Stomach (tissue), 19 donors: ENCODE measurements at places on chromosomes 3 and 15. TPM values are rescaled to one million over a fixed set of nuclear protein-coding genes. Genes with fewer than 3 reads are reported as not detected.

DNA sequence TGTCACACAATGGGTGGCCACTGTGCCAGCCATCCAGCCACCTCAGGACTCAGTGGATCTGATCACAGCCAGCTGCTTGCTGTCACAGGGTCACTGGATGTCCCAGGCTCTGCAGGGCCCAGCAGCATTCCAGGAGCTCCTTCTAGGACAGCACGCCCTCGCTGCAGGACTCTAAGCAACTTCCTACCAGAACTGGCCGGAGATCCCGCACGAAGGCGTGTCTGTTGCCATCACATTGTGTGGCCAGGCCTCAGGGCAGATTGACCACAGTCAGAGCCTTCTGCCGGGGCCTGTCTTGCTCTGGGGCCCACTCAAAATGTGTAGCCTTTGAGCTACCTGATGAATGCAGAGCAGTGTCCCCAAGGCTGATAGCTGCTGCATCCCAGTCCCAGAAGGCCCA lies 24.6 kb downstream of the DNAJB8 start:
- H3K4me3 ChIP-seq = no peak overlapping the region
- DNase-seq = no peak
- no peaks in the 10 kb centered on the region for H3K36me3 ChIP-seq
- H3K27me3 ChIP-seq = no peaks in the 10 kb centered on the region
- H3K4me1 ChIP-seq = no peaks in the 10 kb centered on the region

Gene P2RY14
- total RNA-seq = 11.6 TPM

GRCh38 chr3:113649174-113649845 lies 47.1 kb downstream of the USF3 start:
- no peak for DNase-seq
- H3K27ac ChIP-seq = no peak overlapping the region
- no peaks in the 10 kb centered on the region for H3K27me3 ChIP-seq
- no peak overlapping the region for H3K4me3 ChIP-seq
- H3K36me3 ChIP-seq = no peaks in the 10 kb centered on the region

DNA sequence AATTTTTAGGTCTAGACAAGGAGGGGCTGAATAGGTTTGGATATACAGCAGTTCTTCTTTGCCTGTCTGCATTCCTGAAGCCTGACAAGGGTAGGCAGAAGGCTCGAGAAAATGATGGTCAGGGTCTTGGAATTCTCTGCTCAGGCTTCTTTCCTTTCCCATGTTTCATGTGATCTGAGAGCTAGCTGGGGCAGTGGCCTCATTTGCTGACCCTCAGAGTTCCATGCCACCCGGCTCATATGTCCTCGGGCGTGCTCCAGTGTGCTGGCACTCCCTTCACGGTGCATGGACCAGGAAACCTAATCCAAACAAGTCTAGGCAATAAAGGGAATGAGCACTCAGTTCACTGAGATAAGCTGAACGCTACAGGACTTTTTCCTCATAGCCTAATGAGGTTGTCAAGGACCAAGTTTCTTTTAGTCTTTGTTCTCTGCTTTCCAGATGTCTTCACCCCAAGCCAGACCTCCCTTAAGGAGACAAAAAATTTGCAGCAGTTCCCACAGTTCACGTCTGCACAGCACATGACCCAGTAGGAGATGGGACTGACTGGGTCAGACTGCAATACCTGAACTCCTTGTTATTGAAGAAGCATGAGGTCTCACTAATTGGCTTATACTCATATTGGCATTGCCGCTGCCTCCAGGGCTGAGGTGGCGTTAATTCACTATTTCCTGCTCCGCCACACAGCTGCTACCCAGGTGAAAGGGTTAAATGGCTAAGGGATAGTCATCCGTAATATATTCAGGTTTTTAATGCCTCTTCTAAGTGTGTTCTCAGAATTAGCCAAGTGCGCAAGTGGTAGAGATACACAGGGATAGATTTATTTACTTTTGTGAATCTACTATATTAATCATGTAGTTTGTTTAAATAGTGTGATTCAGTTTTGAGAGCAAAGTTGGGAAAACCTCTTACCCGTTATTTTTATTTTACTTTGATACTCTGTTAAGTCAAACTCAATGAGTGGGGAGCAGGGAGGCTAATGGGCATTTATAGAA lies 15.3 kb upstream of the RTP4 start:
- H3K27ac ChIP-seq = no peak overlapping the region
- H3K4me3 ChIP-seq = no peak overlapping the region
- no peaks in the 10 kb centered on the region for H3K36me3 ChIP-seq
- H3K4me1 ChIP-seq = peaks cover 8% of the 10 kb centered on the region
- no peaks in the 10 kb centered on the region for H3K27me3 ChIP-seq
- DNase-seq = peak; percentile 34

DNA sequence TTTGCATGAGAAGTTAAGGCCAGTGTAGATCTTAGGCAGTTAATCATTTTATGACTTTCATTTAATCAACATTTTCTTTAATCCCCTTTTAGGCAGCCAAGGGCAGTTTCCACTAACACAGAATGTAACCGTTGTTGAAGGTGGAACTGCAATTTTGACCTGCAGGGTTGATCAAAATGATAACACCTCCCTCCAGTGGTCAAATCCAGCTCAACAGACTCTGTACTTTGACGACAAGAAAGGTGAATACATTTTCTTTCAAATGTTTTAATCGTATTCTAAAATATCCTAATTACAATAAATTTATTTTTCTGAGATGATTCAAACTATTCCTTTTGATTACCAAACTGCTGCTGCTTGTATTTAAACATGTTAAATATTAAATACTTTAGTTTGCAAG lies 843.2 kb downstream of the CADM2 start:
- no peak overlapping the region for H3K27ac ChIP-seq
- no peaks in the 10 kb centered on the region for H3K4me1 ChIP-seq
- H3K36me3 ChIP-seq = no peaks in the 10 kb centered on the region
- no peak overlapping the region for H3K4me3 ChIP-seq

GRCh38 chr15:89360294-89360971 lies 25.8 kb upstream of the POLG start:
- H3K27me3 ChIP-seq = peaks cover 94% of the 10 kb centered on the region
- no peak for DNase-seq
- peaks cover 35% of the 10 kb centered on the region for H3K4me1 ChIP-seq
- no peak overlapping the region for H3K4me3 ChIP-seq

DNA sequence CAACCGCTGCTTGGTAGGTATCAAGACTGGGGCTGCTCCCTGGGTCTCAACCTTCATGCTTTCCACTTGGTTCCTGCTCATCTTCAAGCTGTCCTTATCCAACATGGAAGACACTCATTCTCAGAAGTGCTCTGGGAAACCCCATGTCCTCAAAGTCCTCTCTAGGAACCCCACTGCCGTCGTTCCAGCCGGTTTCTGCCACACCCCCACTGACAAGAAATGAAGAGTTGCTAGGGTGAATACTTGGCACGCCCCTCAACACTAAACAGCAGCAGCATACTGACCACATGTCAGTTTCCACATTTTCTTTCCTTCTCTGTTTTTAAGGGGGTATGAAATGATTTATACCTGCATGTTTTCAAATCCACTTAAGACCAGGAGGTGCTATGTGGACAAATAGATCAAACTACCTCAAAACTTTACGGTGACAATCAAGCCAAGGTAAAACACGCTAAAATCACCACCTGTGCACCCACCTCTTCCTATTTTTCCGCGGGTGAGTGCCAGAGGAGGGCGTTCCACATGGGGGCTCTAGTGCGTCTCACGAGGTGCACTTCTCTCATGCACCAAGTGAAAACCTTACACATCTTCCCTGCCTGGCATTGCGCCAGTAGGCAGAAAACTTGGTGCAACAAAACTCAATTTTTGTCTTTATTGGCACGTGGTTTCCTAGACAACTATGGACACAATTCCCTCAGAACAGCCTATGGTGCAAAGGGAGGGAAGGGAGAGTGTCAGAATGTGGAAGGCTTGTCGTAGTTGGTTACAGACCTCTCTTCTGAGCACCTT lies 125.1 kb downstream of the TJP1 start:
- no peak overlapping the region for H3K27ac ChIP-seq
- H3K27me3 ChIP-seq = no peaks in the 10 kb centered on the region
- peaks cover 26% of the 10 kb centered on the region for H3K36me3 ChIP-seq
- H3K4me3 ChIP-seq = no peak overlapping the region
- no peaks in the 10 kb centered on the region for H3K4me1 ChIP-seq
- DNase-seq = no peak

GRCh38 chr3:140627756-140628155 lies 50.1 kb upstream of the TRIM42 start:
- H3K4me3 ChIP-seq = no peak overlapping the region
- no peaks in the 10 kb centered on the region for H3K27me3 ChIP-seq
- H3K27ac ChIP-seq = no peak overlapping the region
- H3K4me1 ChIP-seq = no peaks in the 10 kb centered on the region
- H3K36me3 ChIP-seq = no peaks in the 10 kb centered on the region

DNA sequence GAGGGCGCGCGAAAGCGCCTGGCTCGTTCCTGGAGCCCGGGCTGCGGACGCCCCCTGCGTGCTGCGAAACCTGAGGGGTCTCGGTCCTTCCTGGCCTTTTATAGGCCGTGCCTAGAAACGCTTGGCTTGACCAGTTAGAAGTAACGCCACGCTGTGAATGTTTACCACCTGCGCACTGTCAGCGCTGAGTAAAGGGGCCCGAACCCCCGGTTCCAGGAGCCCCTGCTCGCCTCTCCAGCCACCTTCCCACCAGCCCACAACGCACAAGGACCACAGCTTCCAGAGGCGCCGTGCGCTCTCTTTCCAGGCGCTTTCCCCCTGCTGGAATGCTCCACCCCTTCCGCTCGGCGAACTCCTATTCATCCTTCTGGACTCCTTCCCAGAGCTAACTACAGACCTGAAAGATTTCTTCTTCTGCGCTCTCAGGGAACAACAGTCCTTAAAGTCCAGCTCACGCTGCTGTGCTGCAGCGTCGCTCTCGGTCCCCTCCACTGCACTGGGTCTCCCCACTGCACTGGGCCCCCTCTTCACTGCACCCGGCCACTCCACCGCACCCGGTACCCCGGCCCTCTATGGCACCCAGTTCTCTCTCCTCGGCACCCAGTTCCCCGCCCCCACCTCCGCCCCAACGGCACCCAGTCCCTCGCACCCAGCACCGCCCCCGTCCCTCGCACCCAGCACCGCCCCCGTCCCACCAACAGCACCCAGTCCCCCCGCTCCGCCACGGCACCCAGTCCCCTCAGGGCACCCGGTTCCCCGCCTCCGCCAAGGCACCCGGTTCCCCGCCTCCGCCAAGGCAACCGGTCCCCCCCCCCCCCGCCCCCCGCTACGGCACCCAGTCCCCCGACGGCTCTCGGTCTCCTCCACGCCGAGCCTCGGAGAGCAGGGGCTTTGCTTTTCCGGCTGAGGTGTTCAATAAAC lies 69.8 kb downstream of the SQOR start:
- peak overlapping the region; percentile 55 for H3K4me3 ChIP-seq
- no peak for DNase-seq
- no peaks in the 10 kb centered on the region for H3K27me3 ChIP-seq
- no peak overlapping the region for H3K27ac ChIP-seq

GRCh38 chr3:61252836-61253235 lies 1.6 kb upstream of the FHIT start:
- no peaks in the 10 kb centered on the region for H3K36me3 ChIP-seq
- DNase-seq = no peak
- no peaks in the 10 kb centered on the region for H3K27me3 ChIP-seq
- H3K27ac ChIP-seq = no peak overlapping the region
- peaks cover 17% of the 10 kb centered on the region for H3K4me1 ChIP-seq

Gene ACKR4
- 2.9 TPM for total RNA-seq

DNA sequence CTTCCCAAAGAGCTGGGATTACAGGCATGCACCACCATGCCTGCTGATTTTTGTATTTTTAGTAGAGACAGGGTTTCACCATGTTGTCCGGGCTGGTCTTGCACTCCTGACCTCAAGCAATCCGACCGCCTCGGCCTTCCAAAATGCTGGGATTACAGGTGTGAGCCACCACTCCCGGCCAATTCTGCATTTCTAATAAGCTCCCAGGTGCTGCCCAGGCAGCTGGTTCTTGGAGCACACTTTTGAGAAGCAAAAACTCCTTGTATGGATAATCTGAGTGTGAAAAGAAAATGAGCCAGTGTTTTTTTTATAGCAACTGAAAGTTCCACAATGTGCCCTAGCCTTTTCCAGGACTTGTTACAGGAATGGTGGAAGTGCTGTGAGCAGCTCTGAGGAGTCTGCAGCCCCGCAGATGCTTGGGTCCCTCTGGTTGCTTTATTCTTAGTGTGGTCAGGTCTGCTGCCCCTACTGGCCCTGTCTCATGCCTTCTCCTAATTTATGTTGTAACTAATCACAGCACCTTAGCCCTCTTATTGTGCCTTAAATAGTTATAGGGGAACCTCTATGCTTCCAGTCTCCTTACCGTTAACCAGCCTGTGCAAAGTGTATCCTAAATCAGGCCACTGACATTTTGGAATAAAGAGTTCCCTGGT lies 13.5 kb upstream of the KCNAB1 start:
- no peaks in the 10 kb centered on the region for H3K4me1 ChIP-seq
- H3K27ac ChIP-seq = no peak overlapping the region
- no peaks in the 10 kb centered on the region for H3K27me3 ChIP-seq
- no peak for DNase-seq
- H3K4me3 ChIP-seq = no peak overlapping the region

Gene C15orf62
- total RNA-seq = 39.3 TPM

DNA sequence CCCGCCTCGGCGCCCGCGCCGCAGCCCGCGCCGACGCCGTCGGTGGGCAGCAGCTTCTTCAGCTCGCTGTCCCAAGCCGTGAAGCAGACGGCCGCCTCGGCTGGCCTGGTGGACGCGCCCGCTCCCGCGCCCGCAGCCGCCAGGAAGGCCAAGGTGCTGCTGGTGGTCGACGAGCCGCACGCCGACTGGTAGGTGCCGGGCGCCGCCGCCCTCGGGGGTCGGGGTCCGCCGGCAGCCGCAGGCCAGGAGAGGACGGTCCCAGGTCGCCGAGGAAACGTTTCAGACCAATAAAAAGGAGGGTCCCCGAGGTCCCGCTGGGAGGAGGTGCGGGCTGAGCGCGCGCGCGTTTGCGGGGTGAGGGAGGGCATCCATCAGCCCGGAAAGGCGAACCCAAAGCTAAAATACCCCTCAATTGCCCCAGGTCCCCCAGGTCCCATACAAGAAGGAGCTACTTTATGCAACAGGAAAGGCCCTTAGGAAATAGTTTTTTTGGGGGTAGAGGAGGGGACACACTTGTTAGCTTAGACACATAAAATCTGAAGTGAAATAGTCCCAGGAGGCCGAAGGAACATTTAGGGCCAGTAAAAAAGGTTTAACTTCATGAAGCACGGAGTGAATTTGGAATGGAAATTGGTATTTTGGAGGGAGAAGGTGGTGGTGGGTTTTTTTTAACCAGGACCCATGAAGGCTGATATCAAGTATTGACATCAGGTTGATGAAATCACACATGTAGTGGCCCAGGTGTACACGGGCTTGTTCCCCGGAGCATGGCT lies 739 bp downstream of the SYN2 start:
- H3K4me1 ChIP-seq = peaks cover 14% of the 10 kb centered on the region
- no peak for DNase-seq
- H3K4me3 ChIP-seq = peak overlapping the region; percentile 41
- no peaks in the 10 kb centered on the region for H3K36me3 ChIP-seq
- H3K27me3 ChIP-seq = peaks cover 86% of the 10 kb centered on the region

GRCh38 chr3:177110895-177111294 lies 86.4 kb downstream of the TBL1XR1 start:
- peaks cover 75% of the 10 kb centered on the region for H3K4me1 ChIP-seq
- H3K4me3 ChIP-seq = no peak overlapping the region
- no peak for DNase-seq
- H3K27me3 ChIP-seq = no peaks in the 10 kb centered on the region

- H3K27me3 ChIP-seq = no peaks in the 10 kb centered on the region
- H3K27ac ChIP-seq = no peak overlapping the region
Observed at GRCh38 chr15:85312929-85313331, 67.5 kb upstream of the AKAP13 start.
